CD4-positive, CD25-positive, alpha-beta regulatory T cell (primary cell): ENCODE measurements at places on chromosomes 11 and 22. TPM values are rescaled to one million over a fixed set of nuclear protein-coding genes. Genes with fewer than 3 reads are reported as not detected.

DNA sequence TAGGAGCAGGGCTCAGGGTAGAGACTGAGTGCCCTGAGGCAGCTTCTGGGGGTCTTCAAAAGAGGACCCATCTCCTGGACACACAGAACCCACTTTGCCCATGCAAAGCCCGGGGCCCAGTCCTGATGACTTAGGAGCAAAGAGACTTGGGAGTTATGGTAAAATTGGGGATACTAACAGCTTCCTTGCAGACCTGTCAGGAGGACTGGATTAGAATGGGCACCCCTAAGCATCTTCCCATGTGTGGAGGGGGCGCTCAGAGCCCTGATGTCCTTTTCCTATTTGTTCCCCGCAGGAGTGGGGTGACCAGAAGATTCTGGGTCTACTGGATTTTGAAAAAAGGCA is 100.0 kb downstream of the WNT7B start:
- H3K36me3 ChIP-seq, result no peaks in the 10 kb centered on the region
- no peaks in the 10 kb centered on the region for H3K27me3 ChIP-seq
- H3K4me3 ChIP-seq, result no peak overlapping the region
- H3K4me1 ChIP-seq, result no peaks in the 10 kb centered on the region

- H3K27me3 ChIP-seq, result no peaks in the 10 kb centered on the region
- no peaks in the 10 kb centered on the region for H3K36me3 ChIP-seq
- H3K4me1 ChIP-seq, result peaks cover 16% of the 10 kb centered on the region
- H3K27ac ChIP-seq, result no peak overlapping the region
- DNase-seq, result peak; percentile 68
Observed at GRCh38 chr11:63961608-63962412, 12.6 kb upstream of the COX8A start.

DNA sequence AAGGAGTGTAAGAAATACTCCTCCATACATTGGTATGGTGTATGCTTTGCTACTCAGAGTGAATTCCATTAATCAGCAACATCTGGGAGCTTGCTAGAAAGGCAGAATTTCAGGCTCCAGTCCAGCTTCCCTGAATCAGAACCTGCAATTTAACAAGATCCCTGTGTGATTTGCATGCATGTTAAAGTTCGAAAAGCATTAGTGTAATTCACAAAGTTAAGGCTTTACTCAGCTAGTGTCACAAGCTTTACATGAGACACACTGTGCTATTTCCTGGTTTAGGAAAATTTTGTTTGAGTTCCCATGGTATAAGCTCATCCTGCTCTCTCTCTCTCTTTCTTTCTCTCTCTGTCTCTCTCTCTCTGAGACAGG is 37.0 kb upstream of the HEPHL1 start:
- H3K27ac ChIP-seq, result no peak overlapping the region
- DNase-seq, result no peak
- H3K36me3 ChIP-seq, result no peaks in the 10 kb centered on the region
- H3K4me1 ChIP-seq, result no peaks in the 10 kb centered on the region
- no peak overlapping the region for H3K4me3 ChIP-seq

- DNase-seq, result no peak
- no peaks in the 10 kb centered on the region for H3K36me3 ChIP-seq
- H3K27ac ChIP-seq, result no peak overlapping the region
- H3K4me1 ChIP-seq, result peaks cover 15% of the 10 kb centered on the region
- H3K27me3 ChIP-seq, result no peaks in the 10 kb centered on the region
- H3K4me3 ChIP-seq, result no peak overlapping the region
Observed at GRCh38 chr22:39777716-39778454, 115.7 kb downstream of the ENTHD1 start.

GRCh38 chr11:119616586-119617339 is 112.2 kb downstream of the NECTIN1 start:
- no peak overlapping the region for H3K27ac ChIP-seq
- H3K4me3 ChIP-seq, result no peak overlapping the region
- no peaks in the 10 kb centered on the region for H3K4me1 ChIP-seq
- DNase-seq, result no peak
- no peaks in the 10 kb centered on the region for H3K27me3 ChIP-seq

DNA sequence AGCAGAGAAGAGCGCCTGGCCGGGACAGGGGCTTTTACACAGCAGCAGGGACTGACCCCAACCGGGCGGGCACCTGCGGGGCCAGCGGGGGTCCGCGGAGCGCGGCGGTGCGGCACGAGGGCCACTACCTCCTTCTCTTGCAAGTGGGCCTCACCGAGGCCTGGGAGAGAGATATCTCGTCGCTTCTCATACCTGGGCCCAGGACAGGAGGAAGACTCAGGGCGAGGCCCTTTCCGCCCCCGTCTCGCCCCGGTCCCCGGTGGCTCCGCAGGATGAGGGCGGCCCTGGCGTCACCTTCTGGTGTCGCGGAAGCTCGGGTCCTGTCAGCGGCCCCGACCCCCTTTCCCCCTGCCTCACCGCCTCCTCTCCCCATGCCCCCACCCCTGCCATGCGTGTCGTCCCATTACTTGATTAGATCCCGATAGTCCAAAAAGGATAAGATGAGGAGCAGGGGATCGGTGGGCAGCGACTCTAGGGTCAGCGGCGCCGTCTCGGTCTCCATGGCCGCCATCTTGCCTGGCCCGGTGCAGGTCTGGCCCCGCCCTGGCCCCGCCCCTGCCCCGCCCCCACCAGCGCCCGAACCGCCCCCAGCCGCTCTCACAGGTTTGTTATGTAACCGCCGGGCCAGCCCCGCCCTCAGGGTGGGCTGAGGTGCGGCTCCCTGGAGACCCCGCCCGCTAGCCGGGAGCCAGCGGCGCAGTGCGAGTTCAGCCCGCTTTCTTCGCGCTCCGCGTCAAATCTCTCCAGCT is at the start of gene FBXO3:
FBXO3 (minus strand) TSS at position 534 of the 749 bp plus-strand sequence; CDS start at position 511, 23 bp downstream.
- H3K27me3 ChIP-seq, result peaks cover 11% of the 10 kb centered on the region
- peak; percentile 88 for DNase-seq
- peaks cover 35% of the 10 kb centered on the region for H3K4me1 ChIP-seq
- peak within 1 kb of the TSS; percentile 96 for H3K4me3 ChIP-seq

GRCh38 chr11:70033711-70034070 is 44.4 kb upstream of the ANO1 start:
- H3K27me3 ChIP-seq, result peaks cover 2% of the 10 kb centered on the region
- no peaks in the 10 kb centered on the region for H3K4me1 ChIP-seq
- H3K27ac ChIP-seq, result no peak overlapping the region
- DNase-seq, result no peak

DNA sequence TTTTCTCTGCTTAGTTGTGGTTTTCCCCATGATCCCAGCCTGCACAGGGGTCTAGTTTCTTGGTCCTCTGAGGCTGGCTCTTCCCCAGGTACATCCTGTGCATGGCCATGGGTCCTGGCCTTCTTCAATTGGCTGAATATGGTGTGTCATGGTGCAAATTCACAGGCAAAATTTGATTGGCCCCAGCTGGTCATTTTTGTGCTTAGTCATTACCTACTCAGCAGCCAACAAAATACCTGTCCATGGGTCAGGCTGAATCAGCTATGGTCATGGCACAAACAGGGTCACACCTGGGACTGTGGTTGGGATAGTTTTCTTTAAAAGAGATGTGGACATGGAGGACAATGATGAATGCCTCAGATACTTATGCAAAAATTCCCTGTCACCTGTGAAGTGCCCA is 85.7 kb downstream of the CSNK2A3 start:
- H3K4me3 ChIP-seq, result no peak overlapping the region
- H3K4me1 ChIP-seq, result no peaks in the 10 kb centered on the region
- peaks cover under 1% of the 10 kb centered on the region for H3K27me3 ChIP-seq
- no peak for DNase-seq
- no peaks in the 10 kb centered on the region for H3K36me3 ChIP-seq

- H3K36me3 ChIP-seq, result no peaks in the 10 kb centered on the region
- no peaks in the 10 kb centered on the region for H3K4me1 ChIP-seq
- DNase-seq, result no peak
- no peaks in the 10 kb centered on the region for H3K27me3 ChIP-seq
- no peak overlapping the region for H3K27ac ChIP-seq
Observed at GRCh38 chr11:112421879-112422278, 161.2 kb upstream of the PLET1 start.

DNA sequence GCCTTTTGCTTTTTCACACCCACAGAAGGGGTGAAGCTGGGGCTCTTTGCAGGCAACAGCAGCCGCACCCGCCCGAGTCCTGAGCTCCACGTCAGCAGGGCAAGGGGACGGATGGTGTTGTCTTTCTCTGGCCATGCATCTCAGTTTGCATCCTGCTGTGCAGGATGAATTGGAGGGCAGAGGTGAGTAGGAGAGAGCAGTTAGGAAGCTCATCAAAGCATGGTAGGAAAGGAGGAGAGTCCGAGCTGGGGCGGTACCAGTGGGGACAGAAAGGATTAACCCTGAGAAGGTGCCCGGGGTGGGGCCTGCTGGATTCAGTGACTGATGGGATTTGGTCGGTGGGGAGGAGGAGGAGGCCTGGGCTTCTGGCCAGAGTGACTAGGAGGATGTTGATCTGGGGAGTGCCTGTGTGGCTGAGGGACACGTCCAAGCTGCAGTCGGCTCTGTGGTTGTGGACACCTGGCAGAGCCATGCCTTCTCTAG is 14.6 kb downstream of the FAM83F start:
- H3K4me3 ChIP-seq, result no peak overlapping the region
- H3K27ac ChIP-seq, result no peak overlapping the region
- no peak for DNase-seq
- H3K36me3 ChIP-seq, result no peaks in the 10 kb centered on the region
- no peaks in the 10 kb centered on the region for H3K4me1 ChIP-seq

GRCh38 chr22:37525073-37525745 is 6.0 kb upstream of the CARD10 start:
- H3K36me3 ChIP-seq, result no peaks in the 10 kb centered on the region
- H3K27me3 ChIP-seq, result peaks cover 13% of the 10 kb centered on the region
- no peak overlapping the region for H3K27ac ChIP-seq
- DNase-seq, result no peak
- H3K4me3 ChIP-seq, result no peak overlapping the region
- H3K4me1 ChIP-seq, result no peaks in the 10 kb centered on the region

DNA sequence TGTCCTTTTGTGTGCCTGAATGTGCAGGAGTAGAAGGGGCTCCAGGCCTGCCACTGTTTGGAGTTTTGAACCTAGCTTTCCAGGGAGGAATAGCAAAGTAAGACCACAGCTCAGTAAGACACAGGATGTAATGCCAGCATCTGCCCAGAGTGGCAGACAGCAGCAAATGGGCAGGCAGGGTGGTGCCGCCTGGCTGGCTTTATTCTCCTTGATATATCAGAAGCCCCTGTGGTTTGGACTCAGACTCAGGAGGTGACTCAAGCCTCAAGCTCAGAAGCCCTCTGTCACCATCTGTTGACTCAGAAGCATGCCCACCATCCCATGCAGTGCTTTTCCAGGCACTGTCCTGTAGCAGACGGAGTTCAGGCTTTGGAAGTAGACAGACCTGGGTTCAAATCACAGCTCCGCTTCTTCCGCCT is 72.7 kb upstream of the TTC12 start:
- H3K4me3 ChIP-seq, result no peak overlapping the region
- peaks cover 3% of the 10 kb centered on the region for H3K27me3 ChIP-seq
- no peaks in the 10 kb centered on the region for H3K36me3 ChIP-seq
- H3K4me1 ChIP-seq, result no peaks in the 10 kb centered on the region
- DNase-seq, result no peak

GRCh38 chr11:95918056-95918455 is 5.9 kb downstream of the MTMR2 start:
- H3K36me3 ChIP-seq, result no peaks in the 10 kb centered on the region
- no peak overlapping the region for H3K4me3 ChIP-seq
- no peak overlapping the region for H3K27ac ChIP-seq
- peaks cover 10% of the 10 kb centered on the region for H3K4me1 ChIP-seq
- DNase-seq, result no peak

DNA sequence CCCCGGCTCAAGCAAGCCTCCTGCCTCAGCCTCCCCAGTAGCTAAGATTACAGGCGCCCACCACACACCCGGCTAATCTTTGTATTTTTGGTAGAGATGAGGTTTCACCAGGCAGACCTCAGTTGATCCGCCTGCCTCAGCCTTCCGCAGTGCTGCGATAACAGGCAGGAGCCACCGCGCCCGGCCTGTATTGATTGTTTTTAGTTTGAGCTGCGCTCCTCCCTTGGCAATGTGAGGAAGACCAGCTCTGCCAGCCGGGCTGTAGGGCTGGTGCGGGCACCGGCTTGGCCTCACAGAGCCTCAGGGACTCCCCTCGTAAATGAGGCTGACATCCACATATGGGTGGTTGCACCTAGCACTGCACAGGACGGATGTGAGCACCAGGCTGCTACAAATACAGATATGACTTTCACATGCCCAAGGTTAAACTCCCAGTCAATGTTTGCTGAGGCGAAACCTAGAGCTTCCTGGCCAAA is 7.5 kb upstream of the SLC2A11 start:
- no peaks in the 10 kb centered on the region for H3K36me3 ChIP-seq
- no peak overlapping the region for H3K4me3 ChIP-seq
- no peaks in the 10 kb centered on the region for H3K27me3 ChIP-seq
- peaks cover 6% of the 10 kb centered on the region for H3K4me1 ChIP-seq
- H3K27ac ChIP-seq, result no peak overlapping the region

DNA sequence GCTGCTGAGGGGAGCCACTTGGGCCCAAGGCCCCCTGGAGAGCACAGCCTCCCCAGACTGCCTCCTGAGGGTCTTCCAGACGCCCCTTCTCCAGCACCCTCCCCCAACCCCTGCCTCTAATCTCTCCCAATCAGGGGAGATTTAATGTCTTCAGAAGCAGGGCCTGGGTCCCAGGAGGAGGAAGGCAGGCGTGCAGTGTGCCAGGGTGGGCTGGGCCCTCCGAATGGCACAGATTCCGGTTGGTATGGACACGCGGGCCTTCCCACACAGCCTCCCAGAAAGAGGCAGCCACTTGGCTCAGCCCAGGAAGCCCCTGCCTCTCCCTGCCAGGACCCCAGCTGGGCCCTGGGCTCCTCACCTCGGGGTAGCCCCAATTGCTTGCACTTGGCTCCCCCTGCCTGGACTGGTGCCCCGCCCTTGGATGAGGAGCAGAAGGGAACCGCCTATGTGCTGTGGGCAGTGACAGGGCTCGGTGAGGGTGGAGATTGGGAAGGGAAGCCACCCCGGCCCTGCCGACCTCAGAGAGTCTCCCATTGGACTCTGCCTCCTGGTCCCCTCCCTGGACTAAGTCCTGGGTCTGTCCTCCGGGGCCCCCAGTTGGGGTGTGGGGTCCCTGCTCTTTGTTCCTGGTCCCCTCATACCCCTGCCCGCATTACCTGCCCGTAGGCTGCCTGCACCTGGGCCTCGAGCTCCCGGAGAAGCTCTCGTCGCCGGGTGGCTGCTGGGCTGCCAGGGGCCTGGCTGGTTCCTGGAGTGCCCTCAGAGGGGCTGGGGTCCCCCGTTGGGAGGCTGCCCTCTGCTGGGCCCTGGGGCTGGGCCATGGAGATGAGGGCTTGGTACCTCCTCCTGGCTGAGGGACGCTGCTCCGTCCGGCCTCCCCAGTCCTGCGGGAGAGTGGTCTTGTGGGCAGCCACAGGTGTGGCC is 572 bp upstream of the CABP2 start:
- H3K4me3 ChIP-seq, result no peak overlapping the region
- H3K4me1 ChIP-seq, result no peaks in the 10 kb centered on the region
- H3K27me3 ChIP-seq, result peaks cover 2% of the 10 kb centered on the region
- no peak overlapping the region for H3K27ac ChIP-seq
- DNase-seq, result no peak

SCN2B gene
- polyA plus RNA-seq, result not detected

CYTH4 gene
- polyA plus RNA-seq, result 47.4 TPM

MS4A3 gene
- polyA plus RNA-seq, result not detected

SOX6 gene
- polyA plus RNA-seq, result not detected

PIWIL4 gene
- polyA plus RNA-seq, result 0.18 TPM
